MV-4-11 (cell line): ENCODE measurements at places on chromosomes 4 and X.
A peak's percentile ranks its signal among the peaks of the same experiment; 100 is the strongest.

DNA sequence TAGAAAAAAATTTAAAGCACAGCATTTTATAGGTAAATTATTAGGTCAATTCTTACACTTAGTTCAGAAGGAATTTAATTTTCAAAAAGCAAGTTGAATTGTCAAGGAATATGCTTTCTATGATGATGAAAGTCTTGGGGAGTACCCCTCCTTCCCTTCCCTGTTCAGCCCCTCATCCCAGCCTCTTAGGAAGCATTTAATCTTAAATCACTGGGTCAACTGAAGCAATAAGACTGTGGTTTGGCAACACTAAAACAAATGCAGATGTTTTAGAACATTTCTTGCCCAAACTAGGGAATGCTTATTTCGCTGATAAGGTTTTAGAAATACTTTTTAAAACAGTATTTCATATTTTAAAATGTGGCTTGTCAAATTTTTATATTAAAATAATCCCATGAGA is 19.1 kb upstream of the ARSJ start:
- DNase-seq = no peak

- no peak for DNase-seq
Measured at GRCh38 chr4:116099596-116099995, 985.8 kb downstream of the TRAM1L1 start.

DNA sequence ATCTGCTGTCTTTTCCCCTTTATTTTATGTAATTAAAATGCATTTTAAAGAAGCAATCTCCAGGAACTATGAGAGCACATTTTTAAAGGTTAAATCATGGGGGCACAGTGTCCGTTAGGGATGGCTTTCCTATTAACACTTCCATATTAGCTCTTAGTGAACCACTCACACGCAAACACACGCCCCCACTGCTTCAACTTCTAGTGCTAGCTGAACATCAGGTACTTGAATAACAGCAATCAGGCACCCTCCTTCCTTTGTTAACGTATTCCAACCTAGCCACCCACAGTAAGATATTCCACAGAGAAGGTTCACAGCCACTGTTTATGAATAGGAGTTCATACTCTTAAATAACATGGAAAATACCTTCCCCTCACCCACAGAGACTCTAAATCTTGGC is 9.3 kb downstream of the TMEM255A start:
- DNase-seq = no peak

- DNase-seq = no peak
Measured at GRCh38 chr4:14180983-14181601, 553.6 kb upstream of the BOD1L1 start.

- DNase-seq = no peak
Measured at GRCh38 chr4:184765473-184766340, 31.8 kb upstream of the CENPU start.

GRCh38 chr4:48173056-48173991 is 39.3 kb upstream of the TXK start:
- peak; percentile 70 for DNase-seq

DNA sequence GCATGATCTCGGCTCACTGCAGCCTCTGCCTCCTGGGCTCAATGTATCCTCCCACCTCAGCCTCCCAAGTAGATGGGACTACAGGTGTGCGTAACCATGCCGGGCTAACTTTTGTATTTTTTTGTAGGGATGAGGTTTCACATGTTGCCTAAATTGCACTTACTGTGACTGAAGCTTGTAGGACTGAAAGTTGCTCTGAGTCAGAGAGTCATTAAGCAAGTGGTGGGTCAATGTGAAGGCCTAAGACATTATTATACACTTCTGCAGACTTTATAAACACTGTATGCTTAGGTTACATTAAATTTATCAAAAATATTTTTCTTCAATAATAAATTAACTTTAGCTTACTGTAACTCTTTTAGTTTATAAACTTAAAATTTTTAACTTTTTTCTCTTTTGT is 170.2 kb downstream of the FAT4 start:
- DNase-seq = no peak

DNA sequence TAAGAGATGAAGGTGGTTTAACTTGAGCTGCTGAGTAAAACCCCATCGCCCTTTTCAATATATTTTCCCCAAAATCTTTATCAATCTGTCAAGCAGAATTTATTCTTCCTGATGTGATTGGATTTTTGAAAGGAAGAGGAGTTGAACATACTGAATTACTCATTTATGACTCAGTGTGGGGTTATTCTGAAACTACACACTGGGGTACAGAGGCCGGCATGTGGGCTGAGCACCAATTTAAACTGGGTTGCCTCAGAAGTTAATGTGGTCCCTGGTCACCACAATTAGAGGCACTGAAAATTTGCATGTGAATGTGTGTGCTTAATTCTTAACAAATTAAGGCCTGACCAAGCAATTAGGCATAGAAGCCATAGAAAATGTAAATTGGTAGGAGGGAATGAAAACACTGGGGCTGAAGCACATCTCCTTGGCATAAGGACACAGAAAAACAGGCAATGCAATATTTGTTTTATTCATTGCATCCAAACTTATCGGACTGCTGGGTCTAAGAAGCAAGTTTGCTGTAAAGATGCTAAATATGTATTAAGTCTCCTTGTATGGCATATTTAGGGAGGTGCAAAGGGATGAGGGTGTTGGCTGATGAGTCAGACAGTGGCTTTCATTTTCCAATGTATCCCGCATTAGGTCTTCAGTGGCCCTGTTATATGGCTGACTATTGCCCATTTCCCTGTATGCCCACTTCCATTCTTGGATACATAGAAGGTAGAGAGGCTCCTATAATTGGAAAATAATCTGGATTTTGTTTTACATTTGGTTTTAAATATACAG is 170.9 kb downstream of the IL15 start:
- no peak for DNase-seq

- no peak for DNase-seq
Measured at GRCh38 chrX:149003863-149004660, 501.0 kb downstream of the IDS start.

DNA sequence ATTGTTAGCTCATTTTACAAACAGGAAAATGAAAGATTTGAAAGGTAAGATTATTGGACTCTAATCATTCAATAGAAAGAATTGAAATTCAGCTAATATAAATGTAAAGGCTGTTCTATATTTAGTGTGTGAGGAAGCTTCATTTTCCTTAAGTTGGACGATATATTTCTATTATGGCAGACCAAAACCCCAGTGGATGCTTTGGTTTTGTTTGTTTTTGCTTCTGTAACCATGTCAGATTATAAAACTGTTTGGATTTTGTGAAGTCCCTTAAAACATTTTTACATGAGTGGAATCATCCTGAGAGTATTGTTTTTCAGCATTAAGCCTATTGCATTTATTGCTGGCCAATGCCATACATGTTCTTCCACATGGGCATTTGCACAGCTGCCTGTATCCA is 110.2 kb upstream of the ENPEP start:
- no peak for DNase-seq

- DNase-seq = no peak
Measured at GRCh38 chrX:139932073-139932900, 566 bp downstream of the ATP11C start.
